ENCODE measurements at places on chromosomes 12 and 14.

- no peak for DNase-seq
Measured at GRCh38 chr14:33933386-33933933, 17.4 kb downstream of the EGLN3 start.

DNA sequence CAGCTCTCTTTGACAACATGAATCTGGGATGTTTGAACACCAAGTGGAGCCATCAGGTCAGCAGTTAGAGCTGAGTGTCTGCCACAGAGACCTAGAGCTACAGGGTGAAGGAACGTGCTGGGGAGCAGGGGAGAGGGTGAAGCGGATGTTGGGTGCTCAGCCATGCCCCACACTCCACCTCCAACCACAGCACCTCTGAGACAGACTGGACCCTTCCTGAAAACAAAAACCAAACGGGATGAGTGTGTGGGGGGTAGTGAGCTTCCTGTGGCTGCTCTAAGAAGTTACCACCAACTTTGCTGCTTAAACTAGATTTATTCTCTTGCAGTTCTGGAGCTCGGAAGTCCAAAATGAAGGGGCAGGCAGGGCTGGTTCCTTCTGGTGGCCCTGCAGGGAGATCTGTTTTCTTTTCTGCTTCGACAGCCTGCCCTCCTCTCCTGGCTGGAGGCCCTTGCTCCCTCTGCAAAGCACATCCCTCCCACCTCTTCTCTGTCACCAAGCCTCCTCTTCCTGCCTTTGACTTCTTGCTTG lies 5.6 kb upstream of the GOLGA3 start:
- DNase-seq = no peak

GRCh38 chr12:12519354-12519998 lies 43.2 kb downstream of the DUSP16 start:
- no peak for DNase-seq

DNA sequence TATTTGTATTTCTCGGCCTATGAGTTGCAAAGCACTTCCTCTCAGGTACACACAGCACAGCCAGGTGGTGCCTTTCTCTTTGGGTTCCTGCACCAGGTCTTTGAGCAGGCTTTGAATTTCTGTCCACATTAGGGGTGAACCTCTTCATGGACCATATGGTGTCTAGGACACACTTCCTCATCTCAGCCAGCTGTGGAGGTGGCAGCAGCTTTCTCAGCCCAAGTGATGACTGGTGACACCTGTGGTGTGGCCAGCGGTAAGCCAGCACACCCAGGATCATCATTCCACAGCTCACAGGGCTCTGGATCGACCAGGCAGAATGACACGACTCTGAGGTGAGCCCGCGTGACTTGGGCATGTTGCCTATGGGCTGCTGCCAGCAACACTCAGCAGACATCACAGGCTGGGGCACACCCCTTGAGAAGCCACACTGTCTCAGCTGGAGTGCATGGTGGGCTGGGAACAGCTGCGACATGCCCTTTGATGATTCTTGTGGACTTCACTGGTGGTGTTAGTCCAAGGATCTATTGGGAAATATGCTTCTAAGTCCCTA lies 36.8 kb downstream of the SLC5A8 start:
- DNase-seq = no peak

DNA sequence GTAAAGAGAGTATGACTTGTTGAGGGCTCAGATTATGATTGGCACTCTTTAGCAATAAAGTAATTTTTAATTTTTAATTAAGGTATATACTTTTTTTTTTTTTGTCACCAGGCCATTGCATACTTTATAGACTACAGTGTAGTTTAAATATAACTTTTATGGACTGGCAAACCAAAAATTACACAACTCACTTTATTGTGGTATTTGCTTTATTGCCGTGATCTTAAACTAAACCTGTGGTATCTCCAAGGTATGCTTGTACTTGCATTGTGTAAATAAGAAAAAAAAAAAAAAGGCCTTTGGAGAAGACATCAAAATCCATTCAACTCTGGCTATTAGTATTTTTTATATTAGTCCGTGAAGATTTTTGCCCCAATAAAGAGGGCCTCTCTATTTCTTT lies 646.7 kb upstream of the FOXG1 start:
- DNase-seq = no peak

Measured in activated T-cell treated with anti-CD3 and anti-CD28 coated beads for 24 hours (primary cell).